ENCODE measurements at places on chromosomes 2 and 18. TPM values are rescaled to one million over a fixed set of nuclear protein-coding genes. Genes with fewer than 3 reads are reported as not detected.

The SIX3 gene
- 1.2 TPM for total RNA-seq

The MOGAT1 gene
- not detected for total RNA-seq

The SGPP2 gene
- total RNA-seq = 0.81 TPM

The ARID5A gene
- 24.0 TPM for total RNA-seq

The CLEC4F gene
- 0.49 TPM for total RNA-seq

The SULT1C4 gene
- total RNA-seq = 2.8 TPM

The TRIM54 gene
- total RNA-seq = 0.45 TPM

The SCN1A gene
- total RNA-seq = 0.10 TPM

The NYAP2 gene
- total RNA-seq = 0.15 TPM

The TSPYL6 gene
- total RNA-seq = 2.6 TPM

The SP140L gene
- total RNA-seq = 5.1 TPM

The LBX2 gene
- 3.1 TPM for total RNA-seq

The CEP68 gene
- total RNA-seq = 6.6 TPM

The LOXL3 gene
- total RNA-seq = 11.2 TPM

The TDRD15 gene
- total RNA-seq = not detected

The IL18R1 gene
- 0.43 TPM for total RNA-seq

The EDAR gene
- 0.10 TPM for total RNA-seq

The GCFC2 gene
- 29.8 TPM for total RNA-seq

The FAM237A gene
- not detected for total RNA-seq

The ALKAL2 gene
- total RNA-seq = 1.2 TPM

The LRRC30 gene
- total RNA-seq = 0.90 TPM

The RAX gene
- 0.63 TPM for total RNA-seq

The ARHGEF33 gene
- 2.9 TPM for total RNA-seq

The RAMP1 gene
- 0.44 TPM for total RNA-seq

The CHST9 gene
- total RNA-seq = 13.5 TPM

The DCC gene
- total RNA-seq = 63.7 TPM

The GATA6 gene
- total RNA-seq = 0.38 TPM

The UNC50 gene
- total RNA-seq = 44.5 TPM

The UGT1A5 gene
- total RNA-seq = 1.4 TPM

The CHRNG gene
- total RNA-seq = 0.50 TPM

The LDLRAD4 gene
- 0.38 TPM for total RNA-seq

The RUFY4 gene
- not detected for total RNA-seq

The CNDP1 gene
- total RNA-seq = 0.31 TPM

The CDK5R2 gene
- total RNA-seq = 1.3 TPM

The RIT2 gene
- 1.3 TPM for total RNA-seq

The WDR33 gene
- 53.9 TPM for total RNA-seq

The CTAGE1 gene
- total RNA-seq = 0.16 TPM

The RFX8 gene
- not detected for total RNA-seq

The ERBB4 gene
- total RNA-seq = 0.31 TPM

The CAPN14 gene
- total RNA-seq = 0.63 TPM

The IL1A gene
- 0.15 TPM for total RNA-seq
